Stimulated activated CD4-positive, alpha-beta T cell treated with anti-CD3 and anti-CD28 coated beads, Interleukin-2, amount 100 ng/mL, for 48 hours (primary cell): ENCODE measurements at places on chromosomes 12 and 14.

DNA sequence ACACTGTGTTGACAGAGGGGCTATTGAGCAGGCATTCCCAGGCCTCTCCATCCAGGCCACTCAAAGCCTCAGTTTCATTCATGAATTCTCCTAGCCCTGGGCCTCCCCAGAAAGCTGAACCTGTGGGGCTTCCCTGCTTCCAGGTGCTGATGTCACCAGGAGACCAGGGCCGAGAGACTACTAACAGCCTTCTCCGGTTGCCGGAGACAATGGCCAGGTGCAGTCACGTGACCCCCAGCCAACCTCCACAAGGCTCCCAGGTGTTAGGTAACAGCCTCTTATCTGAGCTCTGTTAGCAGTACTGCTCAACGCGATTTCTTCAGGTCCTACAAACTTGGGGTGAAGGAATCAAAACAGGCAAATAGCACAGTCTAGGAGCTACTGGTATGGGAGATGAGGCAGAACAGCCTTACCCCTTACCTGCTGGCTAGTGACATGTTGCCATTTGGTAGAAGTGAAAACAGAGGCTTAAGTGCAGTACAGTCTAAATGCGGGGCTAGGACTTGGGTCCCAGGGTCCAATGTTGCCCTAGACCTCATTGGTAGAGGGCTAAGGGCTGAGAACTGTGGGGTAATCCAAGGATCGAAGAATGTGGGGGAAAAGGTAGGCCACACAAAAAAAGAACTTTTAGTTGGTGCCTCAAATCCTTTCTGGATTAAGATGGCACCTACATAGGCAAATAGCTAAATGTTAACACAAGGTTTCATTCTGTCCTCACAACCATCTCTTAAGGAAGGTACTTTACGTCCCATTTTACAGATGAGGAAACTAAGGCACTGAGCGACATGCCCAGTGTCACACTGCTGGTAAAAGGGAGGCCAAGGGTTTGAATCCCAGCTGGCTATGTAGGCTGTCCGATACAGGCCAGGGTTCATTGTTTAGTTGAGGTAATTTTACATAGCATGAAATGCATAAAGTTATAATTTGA is 3.8 kb downstream of the CCDC88C start:
- no peak for DNase-seq

DNA sequence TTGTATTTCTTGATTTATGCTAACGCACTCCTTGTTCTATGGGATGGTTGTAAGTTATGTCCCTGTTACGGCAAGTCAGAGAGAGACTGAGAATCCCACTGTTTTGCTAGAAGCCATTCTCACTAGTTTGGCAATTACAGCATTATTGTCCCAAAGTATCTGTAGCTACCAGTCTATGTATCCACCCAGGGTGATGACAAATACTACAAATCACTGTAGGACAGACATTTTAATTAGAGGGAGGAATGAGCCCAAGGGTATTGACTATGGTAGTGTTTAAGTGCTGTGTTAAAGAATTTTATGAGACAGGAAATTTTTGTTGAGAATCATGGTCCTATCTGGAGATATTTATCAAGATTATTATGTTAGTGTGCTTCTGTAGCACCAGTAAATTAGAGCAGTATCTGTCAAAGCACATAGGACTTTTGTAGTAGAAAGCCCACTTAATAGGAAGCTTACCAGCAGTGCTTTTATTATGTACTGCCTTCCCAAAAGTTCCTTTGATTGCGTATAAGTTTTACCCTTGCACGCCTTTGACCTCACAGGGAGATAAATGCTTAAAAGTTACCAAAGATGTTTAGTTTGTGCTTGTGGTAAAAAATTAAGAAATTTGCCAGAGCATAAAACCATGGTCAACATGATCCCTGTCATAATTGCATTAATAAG is 10.7 kb downstream of the PRKCH start:
- DNase-seq = no peak

DNA sequence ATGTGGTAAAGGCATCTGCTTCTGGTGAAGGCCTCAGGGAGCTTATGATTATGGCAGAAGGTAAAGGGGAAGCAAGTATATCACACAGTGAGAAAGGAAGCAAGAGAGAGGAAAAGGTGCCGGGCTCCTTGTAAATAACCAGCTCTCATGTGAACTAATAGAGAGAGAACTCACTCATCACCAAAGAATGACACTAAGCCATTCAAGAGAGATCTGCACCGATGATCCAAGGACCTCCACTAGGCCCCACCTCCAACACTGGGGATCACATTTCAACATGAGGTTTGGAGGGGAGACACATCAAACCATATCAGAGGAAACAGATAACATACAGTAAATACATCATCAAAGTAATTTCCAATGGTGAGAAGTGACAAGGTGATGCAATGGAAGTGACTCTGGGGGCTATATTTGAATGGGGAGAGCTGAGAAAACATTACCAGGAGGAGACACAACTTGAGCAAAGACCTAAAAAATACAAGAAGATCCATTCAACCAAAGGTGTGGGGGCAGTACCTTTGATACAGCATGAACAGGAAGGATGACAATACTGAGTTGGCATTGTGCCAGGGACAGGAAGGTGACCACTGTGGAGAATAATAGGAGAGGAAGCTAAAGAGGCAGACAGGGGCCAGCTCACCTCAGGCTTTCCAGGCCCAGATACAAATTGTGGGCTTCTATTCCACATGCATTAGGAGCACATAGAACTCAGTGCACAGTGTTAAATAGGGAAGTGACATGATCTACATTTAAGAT is 134.4 kb upstream of the GRIP1 start:
- no peak for DNase-seq

DNA sequence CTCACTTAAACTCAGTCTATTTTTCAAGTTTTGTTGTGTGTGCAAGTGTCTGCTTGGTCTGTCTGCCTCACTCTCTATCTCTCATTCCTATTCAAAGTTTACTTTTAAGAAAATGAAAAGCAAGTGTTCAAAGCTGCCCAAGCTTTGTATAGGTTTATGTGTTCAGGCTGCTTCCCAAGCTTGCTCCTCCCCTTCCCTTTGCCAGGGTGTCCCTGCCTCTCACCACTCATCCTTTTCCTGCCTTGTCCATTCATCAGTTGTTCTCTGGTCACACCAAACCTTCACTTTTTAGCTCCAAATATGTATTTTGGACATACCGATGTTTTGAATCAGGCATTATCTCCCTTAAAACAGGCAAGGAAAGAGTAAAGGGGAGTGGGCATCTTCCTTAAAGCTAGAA is 41.3 kb downstream of the STK38L start:
- no peak for DNase-seq

DNA sequence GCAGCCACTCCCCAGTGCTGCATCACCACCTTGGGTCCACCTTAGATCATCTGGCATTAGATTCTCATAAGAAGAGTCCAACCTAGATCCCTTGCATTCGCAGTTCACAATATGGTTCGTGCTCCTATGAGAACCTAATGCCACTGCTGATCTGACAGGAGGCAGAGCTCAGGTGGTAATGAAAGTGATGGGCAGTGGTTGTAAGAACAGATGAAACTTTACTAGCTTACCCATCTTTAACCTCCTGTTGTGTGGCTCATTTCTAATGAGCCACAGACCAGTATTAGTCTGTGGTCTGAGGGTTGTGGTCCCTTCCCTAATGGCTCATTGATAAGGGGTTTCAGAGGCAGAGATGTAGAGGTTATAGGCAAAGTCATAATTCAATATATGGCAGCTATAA is 615.9 kb upstream of the MIS18BP1 start:
- no peak for DNase-seq

DNA sequence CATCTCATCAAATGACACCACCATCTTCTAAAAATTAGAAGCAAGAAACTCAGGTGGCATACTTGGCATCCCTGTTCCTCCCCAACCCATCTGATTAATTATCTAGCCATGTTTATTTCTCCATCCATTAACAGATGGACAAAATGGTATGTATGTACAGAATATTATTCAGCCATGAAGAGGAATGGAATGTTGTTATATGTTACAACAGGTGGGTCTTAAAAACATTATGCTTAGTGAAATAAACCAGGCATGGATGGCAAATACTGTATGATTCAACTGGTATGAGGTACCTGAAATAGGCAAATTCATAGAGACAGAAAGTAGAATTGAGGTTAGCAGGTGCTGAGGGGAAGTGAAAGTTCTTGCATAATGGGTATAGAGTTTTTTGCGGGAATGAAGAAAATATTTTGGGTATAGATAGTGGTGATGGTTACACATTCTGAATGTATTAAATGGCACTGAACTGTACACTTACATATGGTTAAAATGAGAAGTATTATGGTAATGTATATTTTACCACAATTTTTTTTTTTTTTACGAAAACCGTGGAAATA is 17.5 kb downstream of the YY1 start:
- no peak for DNase-seq

- no peak for DNase-seq
Measured at GRCh38 chr12:116442946-116443345, 116.2 kb upstream of the MAP1LC3B2 start.

DNA sequence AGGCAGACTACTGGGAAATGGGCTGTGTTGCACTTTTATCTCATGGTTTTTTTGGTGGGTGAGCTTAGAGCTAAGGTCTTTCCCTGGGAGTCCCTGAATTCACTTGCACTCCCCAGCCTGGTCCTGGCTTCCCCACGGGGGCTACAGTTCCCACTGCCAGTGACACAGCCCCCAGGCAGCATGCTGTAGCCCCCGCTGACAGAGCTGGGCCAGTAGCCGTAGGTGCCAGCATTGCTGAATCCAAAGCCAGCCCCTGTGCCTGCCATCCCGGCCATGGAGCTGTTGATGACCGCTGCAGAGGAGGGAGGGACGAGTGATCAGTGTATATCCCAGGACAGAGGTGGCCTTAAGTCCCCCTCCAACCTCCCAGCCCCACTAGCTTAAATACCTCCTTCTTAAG is 6.9 kb upstream of the KRT72 start:
- DNase-seq = no peak

DNA sequence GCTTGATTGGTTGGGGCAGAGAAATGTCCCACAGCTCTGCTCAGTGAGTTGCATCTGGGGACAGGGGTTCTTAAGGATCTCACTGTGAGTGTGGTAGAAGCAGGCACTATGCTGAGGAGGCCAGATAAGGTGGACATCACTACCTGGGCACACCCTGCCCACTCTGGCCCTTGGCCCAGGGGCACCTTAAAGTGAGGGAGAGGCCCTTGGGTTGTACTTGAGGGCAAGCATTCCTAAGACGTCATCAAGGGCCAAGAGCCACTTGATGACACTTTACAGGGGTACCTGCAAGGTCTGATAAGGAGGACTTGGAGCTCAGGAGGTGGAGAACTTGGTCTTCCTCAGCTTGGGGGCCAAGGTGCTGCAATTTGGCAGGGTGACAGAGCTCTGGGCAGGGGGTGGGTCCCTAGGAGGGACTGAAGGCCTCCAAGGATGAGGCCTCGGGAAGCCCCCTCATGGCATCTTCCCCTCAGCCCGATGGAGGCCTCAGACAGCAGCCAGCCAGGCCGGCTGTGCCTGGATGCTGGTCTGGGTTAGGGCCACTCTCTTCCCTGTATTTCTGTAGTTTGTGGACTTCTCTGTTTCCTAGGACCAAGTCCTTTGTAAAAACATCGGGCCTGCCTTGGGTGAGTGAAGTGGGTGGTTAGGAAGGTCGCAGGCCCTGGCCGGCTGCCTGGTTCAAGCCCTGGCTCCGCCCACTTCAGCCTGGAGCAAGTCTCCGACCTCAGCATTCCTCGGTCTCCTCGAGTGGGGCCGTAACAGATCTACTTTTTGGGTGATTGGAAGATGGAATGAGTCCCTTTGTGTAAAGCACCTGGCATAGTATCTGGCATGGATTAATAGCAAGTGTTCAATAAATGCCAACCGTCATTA is 24.8 kb downstream of the GPR68 start:
- DNase-seq = no peak

DNA sequence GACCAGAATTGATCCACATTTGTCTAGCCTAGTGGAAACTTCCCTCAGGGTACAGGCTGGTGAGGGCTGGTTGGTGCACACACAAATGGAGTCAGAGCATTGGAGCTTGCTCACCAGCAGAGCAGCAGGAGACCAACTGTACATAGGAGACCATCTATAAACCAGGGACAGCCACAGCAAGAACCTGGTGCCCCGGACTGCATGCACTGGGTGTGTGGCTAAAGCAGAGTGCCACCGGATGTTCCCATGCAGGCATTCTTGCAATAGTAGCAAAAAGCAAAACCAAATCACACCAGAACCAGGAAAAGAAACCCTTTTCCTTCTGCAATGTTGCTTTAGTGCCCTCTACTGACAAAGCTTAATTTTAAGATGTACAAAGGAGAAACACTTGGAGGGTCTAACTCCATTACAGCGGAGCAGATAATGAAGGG is 136.4 kb downstream of the MDGA2 start:
- no peak for DNase-seq

DNA sequence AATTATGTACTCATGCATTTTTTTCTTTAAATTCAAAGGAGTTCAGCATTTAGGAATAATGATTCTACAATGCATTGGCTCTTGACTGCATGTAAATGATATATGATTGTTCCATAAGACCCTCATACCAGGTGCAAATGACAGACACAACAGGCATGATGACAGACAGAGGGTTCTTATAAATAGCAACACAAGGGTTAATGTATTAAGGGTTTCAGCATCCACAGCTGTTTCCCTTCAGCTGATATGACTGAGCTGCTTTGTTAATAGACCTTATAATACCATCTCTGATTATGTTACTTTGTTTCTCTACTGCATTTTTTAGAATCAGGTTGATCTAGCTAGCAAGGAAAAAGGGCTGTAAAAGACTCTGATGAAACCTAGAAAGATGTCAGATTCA is 90.8 kb upstream of the TMTC2 start:
- DNase-seq = no peak

GRCh38 chr14:65676361-65677014 is 264.0 kb downstream of the FUT8 start:
- DNase-seq = no peak

DNA sequence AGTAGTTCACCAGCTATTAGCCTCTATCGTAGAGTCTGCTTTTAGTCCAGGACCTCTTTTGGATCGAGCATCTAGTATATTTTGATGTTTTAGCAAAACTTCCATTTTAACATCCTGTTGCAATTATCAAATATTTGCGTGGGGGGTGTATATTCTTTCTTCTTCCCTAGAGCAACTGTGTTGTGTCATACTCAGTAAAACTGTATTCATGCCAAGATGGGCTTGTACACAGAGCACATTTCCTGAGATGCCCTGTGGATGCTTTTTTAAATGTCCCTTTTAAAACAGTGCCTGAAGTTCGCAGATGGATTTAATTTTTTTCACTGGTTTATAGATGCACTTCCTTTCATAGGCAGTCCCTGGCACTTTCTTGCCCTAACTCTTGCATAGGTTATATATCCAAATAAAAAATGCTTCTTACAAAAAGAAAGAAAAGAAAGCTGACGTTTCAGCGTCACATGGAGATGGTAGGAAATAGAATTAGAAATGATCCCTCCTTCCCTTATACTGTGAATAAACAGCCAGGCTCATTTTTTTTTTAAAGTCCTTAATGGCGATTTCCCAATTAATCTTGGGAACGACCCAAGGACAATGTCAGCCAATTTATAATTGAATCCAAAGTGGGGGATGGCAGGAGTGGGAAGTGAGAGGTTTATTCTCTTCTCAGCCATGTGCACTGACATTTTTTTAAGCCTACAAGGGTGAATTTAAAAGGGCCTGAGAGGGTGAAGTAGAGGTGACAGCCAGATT is 247.0 kb downstream of the SLC41A2 start:
- no peak for DNase-seq

GRCh38 chr12:79415321-79415720 is 275.4 kb downstream of the PAWR start:
- DNase-seq = no peak
